Mesenchymal stem cell (in vitro differentiated cells and primary cell): ENCODE measurements at places on chromosomes 3 and 15.

DNA sequence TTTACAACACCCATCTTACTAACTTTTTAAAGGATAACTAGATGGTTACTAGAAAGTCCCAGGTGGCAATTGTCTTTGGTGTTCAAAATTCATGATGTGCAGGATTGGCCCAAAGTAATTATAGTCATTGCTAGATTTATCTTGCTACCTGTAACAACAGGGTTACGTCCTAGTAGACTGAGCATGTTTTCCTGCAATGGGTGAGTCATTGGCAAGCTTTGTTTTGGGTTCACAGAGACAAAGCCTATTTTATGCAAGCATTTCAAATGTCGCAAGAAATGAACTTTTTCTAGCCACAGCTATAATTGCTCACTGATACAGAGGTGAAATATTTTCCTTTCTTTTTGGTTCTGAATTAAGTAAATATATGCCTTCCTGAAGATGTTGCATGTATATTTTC, 267.6 kb downstream of the AGBL1 start:
- DNase-seq = no peak

DNA sequence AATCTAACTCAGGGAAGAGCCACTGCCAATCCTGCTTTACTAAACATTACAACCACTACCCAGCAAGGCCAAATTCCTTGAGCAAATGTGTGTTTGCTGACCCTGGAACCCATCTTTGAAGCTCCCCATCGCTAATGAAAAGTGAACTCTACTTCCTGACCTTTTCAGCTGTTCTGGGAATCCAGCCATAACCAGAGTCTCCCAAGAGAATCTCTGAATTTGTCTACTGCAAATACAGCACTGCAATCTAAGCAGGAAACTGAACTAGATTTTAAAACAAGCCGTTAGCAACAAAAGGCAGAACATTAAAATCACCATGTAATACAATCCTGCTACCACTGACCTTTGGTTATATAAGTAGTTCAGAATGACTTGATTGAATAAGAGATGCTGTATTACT, 309.2 kb downstream of the MAGI1 start:
- DNase-seq = peak; percentile 62

DNA sequence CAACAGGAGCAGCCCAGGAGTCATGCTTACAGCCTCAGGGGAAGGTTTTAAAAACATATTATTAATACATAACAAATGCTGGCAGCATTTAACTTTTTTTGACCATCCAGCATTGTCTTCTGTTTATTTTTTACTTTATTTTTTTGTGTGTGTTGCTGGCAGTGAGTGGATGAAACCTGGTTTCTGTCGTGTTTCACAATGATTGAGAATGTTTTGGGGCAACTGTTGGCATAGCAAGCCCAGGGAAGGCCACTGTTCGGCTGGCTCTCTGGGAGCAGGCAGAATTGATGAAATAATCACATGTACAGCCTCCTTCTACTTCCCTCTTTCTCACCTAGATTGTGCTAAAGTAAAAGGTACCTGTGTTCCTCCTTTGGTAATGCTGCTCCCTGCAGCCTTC, 190.2 kb downstream of the NR1D2 start:
- DNase-seq = peak; percentile 15

DNA sequence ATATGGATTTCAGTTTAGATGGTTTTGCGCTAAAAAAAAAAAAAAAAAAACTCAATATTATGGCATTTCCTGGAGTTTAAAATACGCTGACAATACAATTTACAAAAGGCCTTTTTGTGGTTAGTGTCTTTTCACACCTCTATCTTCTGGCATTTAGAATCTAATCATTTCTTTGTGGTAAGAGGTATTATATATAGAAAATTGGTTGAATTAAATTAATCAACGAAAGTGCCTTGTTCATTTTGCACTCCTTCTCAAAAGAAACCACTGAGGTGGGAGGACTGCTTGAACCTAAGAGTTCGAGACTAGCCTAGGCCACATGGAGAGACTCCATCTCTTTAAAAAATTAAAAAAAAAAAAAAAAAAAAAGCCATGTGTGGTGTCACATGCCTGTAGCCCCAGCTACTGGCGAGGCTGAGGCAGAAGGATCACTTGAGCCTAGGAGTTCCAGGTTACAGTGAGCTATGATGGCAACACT, 90.0 kb upstream of the ICE2 start:
- no peak for DNase-seq

DNA sequence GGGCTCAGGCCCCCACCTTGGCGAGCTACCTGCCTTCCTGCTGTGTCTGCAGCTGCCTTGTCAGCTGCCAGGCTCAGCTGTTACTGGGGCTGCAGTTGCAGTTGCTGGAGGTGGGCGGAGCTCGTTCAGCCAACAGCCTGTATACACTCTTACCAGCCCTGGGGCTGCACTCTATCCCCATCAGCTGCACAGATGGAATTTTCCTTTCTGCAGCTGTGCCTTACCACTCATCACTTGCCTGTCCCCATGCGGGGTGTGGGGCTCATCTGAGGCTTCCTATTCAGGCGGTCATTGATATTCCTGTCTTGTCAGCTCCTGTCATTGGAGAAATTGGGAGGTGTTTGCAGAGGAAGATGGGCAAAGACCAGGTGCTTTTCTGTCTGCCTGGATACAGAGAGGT, 9.1 kb upstream of the SYN2 start:
- DNase-seq = no peak

DNA sequence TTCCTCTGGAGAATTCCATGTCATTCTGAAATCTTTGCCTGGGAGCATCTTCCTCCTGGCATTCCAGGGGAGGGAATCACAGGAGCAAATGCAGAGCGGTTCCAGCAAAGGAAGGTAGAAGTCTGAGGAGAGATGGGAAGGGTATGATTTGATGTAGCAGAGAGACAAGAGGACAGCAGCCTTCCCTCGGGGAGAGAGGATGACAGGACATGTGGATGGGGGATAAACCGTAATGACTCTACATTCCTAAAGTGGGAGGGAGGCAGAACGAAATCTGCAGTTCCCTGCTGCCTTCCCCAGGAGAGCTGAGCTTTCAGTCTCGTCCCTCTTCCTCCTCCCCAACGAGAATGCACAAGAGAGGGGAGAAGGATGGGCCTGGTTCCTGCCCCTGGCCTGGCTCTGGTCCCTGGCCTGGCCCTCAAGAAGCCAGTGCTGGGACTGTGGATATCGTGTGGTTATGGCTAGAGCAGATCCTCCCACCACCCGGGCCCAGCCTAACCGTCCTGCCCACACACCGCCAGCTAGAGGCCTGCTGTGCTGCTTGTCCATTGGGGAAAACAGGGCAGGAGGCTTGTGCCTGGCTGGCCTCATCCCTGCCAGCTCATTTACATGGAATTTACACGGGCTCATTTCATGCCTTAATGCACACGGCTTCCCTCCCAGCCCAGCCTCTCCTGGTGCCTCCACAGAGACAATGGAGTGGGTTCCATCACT, 26.6 kb downstream of the SEMA7A start:
- DNase-seq = peak; percentile 78

DNA sequence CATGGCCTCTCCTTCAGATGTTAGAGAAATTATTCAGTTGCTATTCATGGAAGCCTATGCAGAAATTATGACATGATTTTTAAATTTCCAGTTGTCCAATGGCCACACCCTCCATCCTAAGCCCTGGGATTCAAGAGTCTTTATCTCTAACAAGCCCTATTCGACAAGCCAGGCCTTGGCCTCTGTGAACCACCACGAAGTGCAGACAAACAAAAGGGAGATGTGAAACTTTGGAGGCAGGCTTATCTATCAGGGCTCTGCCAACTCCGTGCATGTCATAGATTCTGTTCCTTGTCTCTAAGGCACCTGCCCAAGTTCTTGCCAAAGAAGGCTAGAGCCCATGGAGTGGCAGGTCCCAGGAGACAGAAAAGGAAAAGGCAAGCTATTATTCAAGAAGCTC, 212.4 kb upstream of the ADAMTS9 start:
- no peak for DNase-seq

- no peak for DNase-seq
These were observed 29.6 kb downstream of the PPP4R2 start for GRCh38 chr3:73026111-73026759.

DNA sequence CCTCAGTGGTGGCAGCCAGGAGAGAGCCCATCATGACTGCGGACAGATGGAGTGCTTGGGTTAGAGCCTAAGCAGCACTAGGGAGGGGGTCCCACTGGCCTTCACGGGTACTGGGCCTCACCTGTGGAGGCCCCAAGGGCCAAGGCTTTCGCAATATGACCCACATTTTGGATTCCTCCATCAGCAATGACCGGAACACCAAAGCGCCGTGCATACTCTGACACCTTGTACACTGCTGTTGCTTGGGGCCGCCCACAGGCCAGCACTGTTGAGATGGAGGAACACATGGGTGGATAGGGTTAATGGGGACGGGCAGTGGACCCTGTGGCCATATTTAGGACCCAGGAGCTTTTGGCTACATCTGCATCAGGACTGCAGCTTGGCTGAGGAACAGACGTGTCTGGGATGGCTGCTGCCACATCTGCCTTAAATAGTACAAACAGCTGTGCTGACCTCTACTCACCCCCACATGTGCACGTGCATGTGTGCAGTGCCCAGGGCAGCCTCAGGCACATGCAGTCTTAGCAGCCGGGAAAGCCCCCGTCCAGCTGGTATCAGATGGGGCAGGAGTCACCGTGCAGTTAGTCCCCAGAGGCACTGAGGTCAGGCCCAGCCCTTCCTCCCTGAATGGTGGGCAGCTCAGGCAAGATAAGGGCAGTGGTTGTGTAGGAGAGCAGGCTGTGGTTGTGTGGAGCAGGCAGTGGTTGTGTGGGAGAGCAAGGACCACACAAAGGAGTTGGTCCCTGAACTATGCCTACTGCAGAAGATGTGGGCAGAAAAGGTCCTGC, 3.3 kb downstream of the NDUFAF3 start:
- DNase-seq = no peak

DNA sequence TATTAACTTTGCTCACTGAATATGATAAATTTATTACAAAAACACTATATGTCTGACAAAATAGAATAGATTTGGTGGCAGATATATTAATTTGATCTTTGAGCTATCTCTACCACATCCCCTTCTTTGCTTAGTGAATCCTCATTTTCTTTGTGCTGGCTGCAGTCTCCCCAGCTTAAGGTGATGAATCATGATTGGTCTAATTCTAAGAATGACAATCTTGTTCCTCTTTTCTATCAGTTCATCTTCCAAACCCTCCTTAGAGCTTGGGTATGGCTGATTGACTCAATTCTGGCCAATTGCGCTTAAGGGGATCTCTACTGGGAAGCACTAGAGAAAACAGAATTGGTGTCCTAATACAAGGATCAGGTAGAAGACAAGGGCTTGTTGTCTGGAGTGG, 309.6 kb upstream of the GOLIM4 start:
- DNase-seq = no peak

DNA sequence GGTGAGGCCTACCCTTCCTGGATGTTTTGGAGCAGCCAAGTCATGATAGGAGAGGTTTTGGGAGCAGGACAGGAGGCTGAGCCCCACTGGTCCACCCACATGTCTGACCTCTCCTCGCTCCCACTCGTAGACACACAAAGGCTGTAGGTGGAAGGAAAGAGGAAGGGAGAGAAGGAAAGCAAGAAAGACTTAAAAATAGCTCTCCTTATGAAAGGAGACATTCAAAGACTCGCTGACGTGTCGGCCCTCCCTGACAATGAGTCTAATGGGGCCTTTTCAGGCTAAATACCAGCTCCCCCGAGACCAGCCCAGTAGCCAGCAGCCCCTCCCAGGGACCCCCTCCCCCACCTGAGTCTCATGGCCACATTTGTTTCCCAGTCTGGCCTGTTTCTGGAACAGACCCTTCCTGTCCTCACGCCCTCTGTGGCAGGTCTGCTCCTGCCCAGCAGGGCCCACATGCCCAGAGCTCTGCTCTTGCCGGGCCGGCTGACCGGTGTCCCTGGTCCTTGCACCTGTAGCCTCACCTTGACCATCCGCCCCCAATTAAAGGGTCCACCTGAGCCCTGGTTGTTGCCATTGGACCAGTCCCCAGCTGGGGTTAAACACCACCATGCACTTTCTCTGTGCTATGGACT, 49.3 kb downstream of the FGD5 start:
- DNase-seq = no peak

GRCh38 chr15:88834211-88834812, 31.1 kb downstream of the ACAN start:
- DNase-seq = peak; percentile 50

- DNase-seq = peak; percentile 39
These were observed 34.2 kb downstream of the EDEM1 start for GRCh38 chr3:5221701-5222100.

- DNase-seq = no peak
These were observed 33.0 kb downstream of the SLC28A1 start for GRCh38 chr15:84917452-84917851.

DNA sequence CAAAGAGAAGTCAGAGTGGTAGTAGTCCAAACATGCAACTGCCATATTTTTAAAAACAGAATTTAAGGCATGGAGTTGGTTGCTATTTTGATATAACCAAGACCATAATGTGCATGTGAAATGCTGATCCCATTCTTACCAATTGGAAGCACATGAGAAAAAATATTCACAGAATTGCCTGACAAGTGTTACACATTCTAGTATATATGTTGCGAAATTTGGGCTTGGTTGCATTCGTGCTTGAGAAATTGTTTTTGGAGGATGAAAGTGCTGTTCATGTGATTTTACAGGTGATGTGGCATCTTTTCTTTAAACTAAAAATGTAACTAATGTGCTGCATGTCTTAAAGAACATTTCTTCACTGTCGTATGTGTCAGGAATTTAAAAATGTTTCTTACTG, 199.7 kb downstream of the CHL1 start:
- no peak for DNase-seq

DNA sequence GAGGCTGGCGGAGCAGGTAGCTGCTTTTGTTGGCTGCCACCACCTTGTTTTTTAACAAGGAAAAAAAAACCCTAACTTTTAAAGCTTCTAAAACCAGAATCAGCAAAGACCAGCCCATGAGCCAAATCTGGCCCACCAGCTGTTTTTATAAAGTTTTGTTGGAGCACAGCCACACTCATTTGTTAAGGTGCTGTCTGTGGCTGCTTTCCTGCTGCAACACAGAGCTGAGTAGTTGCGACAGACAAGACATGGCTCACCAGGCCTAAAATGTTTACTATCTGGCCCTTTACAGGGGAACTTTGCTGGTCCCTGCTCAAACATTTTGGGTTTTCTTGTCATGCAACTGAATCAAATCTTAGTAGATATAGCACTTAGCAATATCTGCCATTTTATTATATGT, 18.9 kb downstream of the EFCAB12 start:
- peak; percentile 73 for DNase-seq

- peak; percentile 69 for DNase-seq
These were observed 13.9 kb upstream of the ANPEP start for GRCh38 chr15:89828281-89829145.

- DNase-seq = no peak
These were observed 64.9 kb upstream of the KBTBD8 start for GRCh38 chr3:66933233-66933632.

DNA sequence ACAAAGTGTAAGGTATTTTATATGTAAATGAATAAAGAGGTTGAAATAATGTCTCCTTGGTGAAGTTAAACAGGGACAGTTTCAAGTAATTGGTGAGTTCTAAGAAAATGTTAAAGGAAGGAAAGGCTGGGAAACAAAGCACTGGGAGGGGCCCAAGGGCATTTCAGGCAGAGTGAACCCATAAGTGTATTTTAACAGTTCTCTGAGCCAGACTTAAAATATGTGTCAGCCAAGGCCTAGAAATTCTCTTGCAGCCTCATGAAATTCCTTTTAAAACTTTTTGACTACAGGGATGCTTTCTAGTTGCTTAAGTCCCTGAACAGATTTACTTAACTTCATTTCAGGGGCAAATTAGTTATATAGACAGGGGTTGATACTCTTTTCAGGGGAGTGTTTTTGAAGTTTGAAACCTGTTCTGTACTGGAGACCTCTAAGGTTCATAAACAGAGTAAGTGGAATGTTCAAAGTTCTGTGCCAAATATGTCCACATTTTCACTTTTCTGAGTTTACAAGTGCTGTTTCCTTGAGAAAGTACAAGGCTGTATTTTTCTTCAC, 77.6 kb downstream of the GALK2 start:
- no peak for DNase-seq
